ENCODE measurements at places on chromosomes 1 and 21.

DNA sequence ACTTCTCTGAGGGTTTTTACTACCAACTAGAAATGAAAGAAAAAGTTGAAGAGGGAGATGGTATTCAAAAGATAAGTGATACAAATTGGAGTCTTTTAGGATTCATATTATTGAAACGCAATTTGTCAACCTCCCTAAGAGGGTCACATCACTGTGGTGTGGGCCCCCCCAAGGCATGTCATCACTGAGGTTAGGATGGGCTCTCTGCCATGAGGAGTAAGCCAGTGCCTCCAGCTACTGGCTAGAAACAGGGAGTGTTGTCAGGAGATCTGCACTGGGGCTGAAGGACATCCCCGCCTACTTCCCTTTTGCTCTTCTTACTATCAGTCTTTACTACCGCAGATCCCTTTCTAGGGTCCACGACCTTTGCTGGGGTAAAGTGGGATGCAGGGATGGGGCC lies 25.9 kb downstream of the ITSN1 start:
- no peak for DNase-seq

GRCh38 chr1:54814126-54814498 lies 13.0 kb upstream of the TTC22 start:
- DNase-seq, result no peak

- DNase-seq, result no peak
Observed at GRCh38 chr1:196148367-196148970, 459.8 kb downstream of the KCNT2 start.

GRCh38 chr1:74971982-74972381 lies 162.2 kb upstream of the LHX8 start:
- no peak for DNase-seq

- no peak for DNase-seq
Observed at GRCh38 chr1:40764981-40765380, 18.6 kb upstream of the KCNQ4 start.

GRCh38 chr1:214557952-214558735 lies 6.7 kb upstream of the PTPN14 start:
- DNase-seq, result no peak

DNA sequence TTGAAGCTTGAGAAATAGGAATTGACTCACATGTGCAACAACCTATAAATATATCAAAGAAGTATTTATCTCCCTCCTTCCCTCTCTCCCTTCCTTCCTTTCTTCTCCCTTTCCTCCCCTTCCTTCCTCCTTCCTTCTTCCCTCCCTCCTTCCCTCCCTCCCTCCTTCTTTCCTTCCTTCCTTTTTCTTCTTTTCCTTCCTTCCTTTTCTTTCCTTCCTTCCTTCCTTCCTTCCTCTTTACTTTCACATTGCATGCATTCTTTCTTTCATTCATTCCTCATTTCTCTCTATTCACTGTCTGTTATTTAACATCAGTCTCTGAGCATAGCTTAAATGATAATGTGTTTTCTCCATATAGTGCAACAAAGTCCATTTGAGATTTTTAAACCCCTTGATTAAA lies 214.2 kb downstream of the CHRM3 start:
- DNase-seq, result no peak
